Activated CD8-positive, alpha-beta T cell treated with anti-CD3 and anti-CD28 coated beads, Interleukin-2, amount 10 ng/mL, durations not matched to agents 7 days and 5 days (primary cell): ENCODE measurements at places on chromosomes 7 and 10. TPM values are rescaled to one million over a fixed set of nuclear protein-coding genes. Genes with fewer than 3 reads are reported as not detected.

- H3K4me1 ChIP-seq, result no peaks in the 10 kb centered on the region
- no peaks in the 10 kb centered on the region for H3K27me3 ChIP-seq
- no peak within 1 kb of the TSS for H3K4me3 ChIP-seq
- no peak within 1 kb of the TSS for H3K27ac ChIP-seq
- DNase-seq, result no peak
Measured at GRCh38 chr10:86654411-86655172, at the start of gene OPN4. OPN4 (plus strand) TSS chr10:86654547; CDS start chr10:86654784, 237 bp downstream.

- no peak for DNase-seq
- H3K27me3 ChIP-seq, result no peaks in the 10 kb centered on the region
Measured at GRCh38 chr7:133309333-133309732, 56.5 kb downstream of the EXOC4 start.

- H3K4me3 ChIP-seq, result no peak overlapping the region
- no peaks in the 10 kb centered on the region for H3K4me1 ChIP-seq
- no peaks in the 10 kb centered on the region for H3K36me3 ChIP-seq
- H3K27ac ChIP-seq, result no peak overlapping the region
Measured at GRCh38 chr10:60417901-60418300, 28.2 kb upstream of the ANK3 start.

DNA sequence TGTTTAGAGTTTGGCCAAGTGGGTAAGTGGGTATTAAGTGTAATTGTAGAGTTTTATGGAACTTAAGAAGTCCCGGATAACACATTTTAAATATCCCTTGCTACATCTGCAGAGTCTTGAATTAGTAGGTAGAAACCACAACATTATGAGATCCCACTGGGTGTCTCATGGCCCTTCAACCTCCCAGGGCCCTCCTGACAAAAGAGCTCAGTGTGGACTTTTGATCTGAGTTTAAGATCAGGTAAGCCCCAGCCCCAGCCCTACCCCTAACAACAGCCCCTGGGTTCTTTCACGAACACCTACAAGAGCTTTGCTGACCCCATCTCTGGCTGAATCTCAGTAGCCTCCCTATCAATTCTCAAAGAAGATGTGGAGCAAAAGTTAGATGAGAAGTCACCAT lies 65.4 kb upstream of the STK17A start:
- H3K36me3 ChIP-seq, result no peaks in the 10 kb centered on the region
- H3K4me3 ChIP-seq, result no peak overlapping the region
- H3K4me1 ChIP-seq, result peaks cover 7% of the 10 kb centered on the region
- DNase-seq, result no peak

Gene SMARCD3
- 4.7 TPM for total RNA-seq

Gene ARMC3
- total RNA-seq, result not detected

Gene HOXA4
- not detected for total RNA-seq
